ENCODE measurements at places on chromosomes 7 and 10.

DNA sequence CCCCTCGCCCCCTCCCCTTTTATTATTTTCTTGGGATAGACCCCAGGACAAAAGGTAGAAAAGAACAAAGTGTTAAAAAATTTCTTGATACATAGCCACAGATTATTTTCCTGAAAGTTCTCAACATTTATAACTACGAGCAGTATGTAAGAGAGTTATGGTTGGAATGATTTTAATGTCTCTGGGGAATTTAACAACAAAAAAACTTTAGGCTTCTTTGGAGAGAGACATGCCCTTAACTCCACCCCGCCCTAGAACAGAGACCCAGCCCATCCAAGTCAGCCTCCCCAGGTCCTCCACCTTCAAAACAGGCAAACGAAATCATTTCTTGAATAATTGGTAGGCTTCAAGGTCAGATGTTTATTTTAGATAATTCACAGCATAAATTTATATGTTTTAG lies 97.1 kb downstream of the TCF7L2 start:
- no peak for DNase-seq

DNA sequence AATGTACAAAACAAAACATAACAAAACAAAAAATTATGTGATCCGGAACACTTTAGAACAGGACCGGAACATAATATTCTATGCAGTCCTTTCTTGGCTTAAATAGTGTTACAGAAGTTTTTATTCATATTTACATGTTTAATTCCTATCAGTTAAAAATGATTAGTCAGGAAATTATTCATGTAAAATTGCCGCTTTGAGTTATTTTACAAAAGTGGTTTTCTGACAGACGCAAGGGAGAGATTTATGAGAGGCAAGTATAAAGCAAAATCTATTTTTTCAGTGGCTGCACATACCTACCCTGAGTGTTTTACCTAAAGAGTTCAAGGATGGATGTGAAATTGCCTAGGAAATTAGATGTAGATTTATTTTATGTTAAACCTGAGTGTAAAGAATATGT lies 230.7 kb upstream of the DKK1 start:
- DNase-seq, result no peak

GRCh38 chr7:41045556-41046123 lies 657.2 kb downstream of the INHBA start:
- no peak for DNase-seq

- DNase-seq, result no peak
Observed at GRCh38 chr10:102069071-102069470, 3.9 kb downstream of the HPS6 start.

DNA sequence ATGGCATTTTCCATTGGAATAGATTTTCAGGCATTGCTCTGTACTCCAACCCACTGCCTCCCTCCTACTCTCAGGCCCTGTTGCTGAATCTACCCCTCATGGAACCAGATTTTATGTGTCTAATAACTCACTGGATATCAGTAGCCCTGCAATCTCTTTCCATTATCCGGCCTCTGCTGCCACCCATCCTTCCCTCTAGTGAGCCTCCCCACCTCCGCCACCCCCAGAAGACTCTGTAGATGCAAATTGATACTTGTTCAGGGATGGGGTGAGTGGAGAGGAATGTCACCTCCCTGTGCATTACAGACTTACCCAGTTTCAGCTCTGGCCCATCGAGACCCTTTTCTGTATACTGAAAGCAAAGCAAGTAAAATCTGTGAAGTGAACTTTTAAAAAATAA lies 52.3 kb upstream of the PHYHIPL start:
- DNase-seq, result no peak

DNA sequence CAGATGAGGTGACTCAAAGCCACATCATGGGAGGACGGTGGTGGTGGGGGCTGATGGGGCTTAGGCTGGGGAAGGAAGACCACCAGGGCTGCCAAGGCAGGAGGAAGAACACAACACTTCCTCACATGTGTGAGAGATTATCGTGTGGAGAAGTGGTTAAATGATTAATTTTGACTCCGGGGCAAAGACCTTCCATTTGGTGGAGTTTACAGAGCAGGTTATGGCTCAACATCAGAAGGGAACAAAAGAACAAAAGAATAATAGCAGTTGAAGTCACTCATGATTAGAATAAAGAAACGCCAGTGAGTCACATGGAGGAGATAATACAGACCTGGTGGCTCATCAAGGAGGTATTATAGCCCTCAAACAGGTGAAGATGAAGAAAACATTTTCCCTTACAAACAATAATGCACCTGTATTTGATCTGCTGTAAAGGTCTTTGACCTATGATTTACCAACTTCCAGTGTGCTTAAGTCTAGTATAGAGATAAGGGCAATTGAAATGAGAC lies 170.1 kb downstream of the PKD1L1 start:
- no peak for DNase-seq

- no peak for DNase-seq
Observed at GRCh38 chr10:14014423-14014822, 316.3 kb downstream of the FRMD4A start.

DNA sequence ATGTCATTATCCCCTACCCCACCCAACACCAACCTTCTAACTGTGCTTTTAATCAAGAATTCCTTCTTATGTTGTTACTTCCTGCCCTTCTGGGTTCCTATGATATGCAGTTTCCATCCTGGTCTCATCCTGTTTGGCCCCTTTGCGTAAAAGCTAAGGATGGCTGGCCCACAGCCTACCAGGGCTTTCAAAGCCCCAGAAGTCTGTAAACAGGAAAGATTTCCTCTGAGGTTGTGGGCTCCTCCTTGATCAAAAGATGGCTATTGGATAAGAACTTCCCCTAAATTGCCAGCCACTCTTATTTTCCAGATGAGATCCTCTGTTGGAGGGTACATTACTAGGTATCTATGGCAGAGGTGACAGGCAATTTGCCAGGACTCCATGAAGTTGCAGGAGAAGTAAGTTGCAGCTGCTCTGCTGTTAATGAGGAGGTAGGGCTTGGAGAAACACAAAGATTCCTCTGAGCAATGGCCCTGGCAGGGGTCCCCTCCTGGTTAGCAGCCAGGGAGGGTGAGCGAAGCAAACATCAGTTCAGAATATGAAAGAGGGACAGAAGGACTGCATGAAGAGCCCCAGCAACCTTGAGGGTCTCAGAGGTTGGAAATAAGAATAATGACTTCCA lies 32.1 kb downstream of the NRP1 start:
- DNase-seq, result no peak

DNA sequence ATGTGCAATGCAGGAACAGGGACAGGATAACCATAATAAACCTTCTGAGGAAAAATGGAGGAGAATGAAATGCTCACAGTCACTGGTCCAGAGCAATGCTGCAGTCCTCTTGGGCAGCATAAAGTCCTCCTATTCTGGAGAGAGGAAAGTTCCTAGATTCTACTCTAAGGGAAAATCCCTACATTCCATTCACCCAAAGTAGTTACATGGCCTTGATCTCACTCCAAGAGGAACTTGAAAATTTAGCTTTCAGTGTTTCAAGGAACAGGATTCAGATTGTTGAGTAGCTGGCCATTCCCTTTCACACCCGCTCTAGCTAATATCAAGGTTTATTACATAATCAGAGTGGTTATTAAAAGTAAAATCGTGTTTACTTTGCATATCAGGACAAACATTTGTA lies 168.3 kb downstream of the CHRM2 start:
- DNase-seq, result no peak

GRCh38 chr10:124589491-124590041 lies 127.9 kb downstream of the LHPP start:
- no peak for DNase-seq

GRCh38 chr10:100872034-100872791 lies 40.5 kb upstream of the SLF2 start:
- no peak for DNase-seq

- DNase-seq, result no peak
Observed at GRCh38 chr7:146713205-146713604, 596.6 kb downstream of the CNTNAP2 start.

GRCh38 chr7:18855796-18856195 lies 261.6 kb downstream of the TWIST1 start:
- DNase-seq, result no peak

DNA sequence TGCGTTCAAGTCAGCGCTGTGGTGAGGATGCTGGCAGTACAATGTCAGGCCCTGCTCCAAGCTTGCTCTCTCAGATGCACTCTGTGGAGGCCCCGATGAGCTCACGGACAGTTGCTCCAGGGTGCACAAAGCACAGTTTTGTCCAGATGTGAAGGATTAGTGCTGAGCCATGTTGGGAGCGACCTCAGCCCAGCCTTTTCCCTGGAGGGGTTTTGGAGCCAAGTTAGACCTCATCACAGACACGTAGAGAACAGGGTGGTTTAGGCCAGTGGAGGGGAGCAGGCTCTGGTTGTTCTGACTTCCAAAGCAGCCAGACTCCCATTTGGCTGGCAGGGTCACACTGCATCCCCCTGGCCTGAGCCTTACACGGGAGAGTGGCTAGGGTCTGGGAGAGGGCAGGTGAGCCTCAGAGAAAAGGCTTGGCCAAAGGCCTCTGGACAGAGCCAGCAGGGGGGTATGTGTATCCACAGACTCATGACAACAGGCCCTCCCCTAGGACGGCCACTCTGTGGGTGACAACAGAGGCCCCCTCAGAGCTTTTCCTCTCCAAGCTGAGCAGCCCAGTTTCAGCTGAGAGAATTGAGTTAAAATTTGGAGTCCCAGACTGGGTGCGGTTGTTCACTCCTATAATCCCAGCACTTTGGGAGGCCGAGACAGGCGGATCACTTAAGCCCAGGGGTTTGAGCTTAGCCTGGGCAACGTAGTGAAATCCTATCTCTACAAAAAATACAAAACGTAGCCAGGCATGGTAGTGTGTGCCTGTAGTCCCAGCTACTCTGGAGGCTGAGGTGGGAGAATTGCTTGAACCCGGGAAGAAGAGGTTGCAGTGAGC lies 4.7 kb downstream of the PLAC9 start:
- DNase-seq, result no peak

GRCh38 chr7:86647385-86648094 lies 3.8 kb downstream of the GRM3 start:
- no peak for DNase-seq

- no peak for DNase-seq
Observed at GRCh38 chr7:42677751-42678699, 233.8 kb downstream of the C7orf25 start.

GRCh38 chr10:95907456-95908253 lies at the start of gene CC2D2B:
Gene CC2D2B, plus strand, starts transcription at chr10:95907975. Its CDS starts 3,349 bp downstream, at chr10:95911324.
- no peak for DNase-seq

DNA sequence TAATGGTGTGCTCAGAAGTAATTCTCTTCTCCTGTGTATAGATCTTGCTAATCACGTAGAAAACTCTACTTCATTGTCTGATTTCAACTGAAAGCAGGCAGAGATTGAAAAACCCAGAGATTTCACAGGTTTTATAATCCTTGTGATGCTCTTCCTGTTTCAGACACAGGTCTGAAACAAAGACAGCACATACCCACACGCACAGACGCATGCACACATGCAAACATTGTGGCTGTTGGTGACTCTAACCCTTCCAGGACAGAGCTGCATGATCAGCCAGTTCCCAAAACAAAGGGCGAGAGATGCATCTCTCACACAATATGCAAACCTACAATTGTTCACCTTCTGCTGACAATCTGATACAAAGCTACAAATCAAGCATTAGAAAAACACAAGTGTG lies 11.1 kb upstream of the TFEC start:
- no peak for DNase-seq

DNA sequence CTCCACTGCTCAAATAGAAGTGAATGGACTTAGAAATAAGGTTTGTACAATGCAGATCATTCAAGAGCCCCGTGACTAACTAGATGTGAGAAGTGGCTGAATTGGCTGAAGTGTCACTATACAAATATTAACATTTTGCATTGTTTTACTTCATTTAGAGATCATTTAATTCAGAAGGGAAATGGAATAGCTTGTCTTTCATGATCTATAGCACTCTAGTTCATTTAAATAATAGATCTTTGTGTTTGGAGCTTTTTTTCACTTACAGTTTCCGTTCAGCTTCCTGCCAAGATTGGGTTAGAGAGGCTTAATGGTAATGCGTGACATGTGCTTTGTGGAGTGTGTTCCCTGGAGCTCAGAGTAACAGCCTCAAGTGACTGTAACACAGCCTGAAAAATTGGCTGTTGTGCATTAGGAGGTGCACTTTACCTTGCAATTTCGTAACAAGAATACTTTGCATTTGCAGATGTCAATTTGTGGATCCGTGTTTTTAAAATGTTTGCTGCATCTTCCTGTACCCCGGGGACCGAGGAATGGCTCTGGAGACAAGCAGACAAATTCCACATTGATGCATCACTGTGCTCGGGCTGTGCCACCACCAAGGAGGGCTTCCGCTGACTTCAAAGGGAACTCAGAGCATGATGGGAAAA lies 170.3 kb downstream of the NRP1 start:
- no peak for DNase-seq
